Activated CD4-positive, alpha-beta T cell treated with anti-CD3 and anti-CD28 coated beads, Interleukin-2, Interleukin-6, amounts not matched to agents 100 ng/mL and 50 ng/mL, durations not matched to agents 16 hours and 8 hours (primary cell): ENCODE measurements at places on chromosomes 6 and 20.

- no peak for DNase-seq
These were observed 121.9 kb upstream of the CD93 start for GRCh38 chr20:23207826-23208540.

- DNase-seq, result peak; percentile 88
These were observed 51.4 kb upstream of the SAYSD1 start for GRCh38 chr6:39166189-39166911.

- DNase-seq, result no peak
These were observed 51.2 kb downstream of the CBFA2T2 start for GRCh38 chr20:33541074-33541473.

DNA sequence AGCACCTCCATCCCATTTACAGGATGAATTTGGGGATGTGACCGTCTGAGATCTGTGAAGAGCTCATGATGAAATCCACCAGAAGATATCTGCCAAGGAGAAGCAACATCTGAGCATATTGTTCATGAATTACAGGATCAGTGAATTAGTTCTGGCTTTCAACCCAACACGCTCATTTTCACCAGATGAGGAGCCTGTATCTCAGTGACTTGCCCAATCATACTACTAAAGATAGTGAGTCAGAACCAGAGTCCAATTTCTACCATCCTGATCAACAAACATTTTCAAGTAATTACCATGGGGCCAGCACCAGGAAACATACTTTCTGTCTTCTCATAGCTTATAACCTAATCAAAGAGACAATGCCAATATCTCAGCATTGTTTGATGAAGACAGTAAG is 116.6 kb downstream of the ZDHHC14 start:
- peak; percentile 34 for DNase-seq

DNA sequence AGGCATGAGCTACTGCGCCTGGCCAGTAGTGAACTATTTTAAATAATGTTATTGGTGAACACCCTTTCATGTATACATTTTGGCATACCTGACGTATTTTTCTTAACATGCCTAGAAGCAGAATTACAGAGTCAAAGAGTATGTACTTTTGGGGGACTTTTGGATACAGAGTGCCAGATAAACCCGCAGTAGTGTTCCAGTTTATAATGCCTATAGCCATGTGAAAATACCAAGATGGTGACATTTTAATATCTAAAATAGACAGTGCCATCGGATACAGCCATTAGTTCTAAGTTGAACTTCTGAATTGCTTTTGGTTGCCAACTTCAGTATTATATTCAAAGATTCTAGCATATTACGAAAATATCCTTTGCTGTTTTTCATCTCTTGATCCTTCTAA is 20.3 kb downstream of the TM9SF4 start:
- no peak for DNase-seq

- no peak for DNase-seq
These were observed 136.4 kb upstream of the RREB1 start for GRCh38 chr6:6971369-6971768.

DNA sequence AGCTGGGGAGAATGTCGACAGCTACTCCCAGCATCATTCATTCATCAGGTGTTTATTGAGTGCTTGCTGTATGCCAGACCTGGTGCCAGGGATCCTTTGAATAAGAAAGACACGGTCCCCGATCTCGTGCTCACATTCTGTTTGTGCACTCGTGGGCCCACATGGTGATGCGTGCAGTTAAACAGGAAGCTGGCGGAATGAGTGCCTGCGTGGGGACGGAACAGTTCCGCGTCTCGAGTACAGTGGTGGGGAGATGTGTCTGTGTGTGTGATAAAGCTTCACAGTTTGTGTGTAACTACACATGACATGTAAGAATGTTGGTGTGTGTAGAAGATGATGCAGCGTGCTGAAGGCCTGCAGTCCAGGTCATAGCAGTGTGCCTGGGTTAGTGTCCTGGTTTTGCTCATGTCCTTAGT is 6.5 kb downstream of the RBM38 start:
- peak; percentile 32 for DNase-seq

- DNase-seq, result peak; percentile 18
These were observed 3.7 kb upstream of the TMEM200A start for GRCh38 chr6:130362128-130362527.

- no peak for DNase-seq
These were observed 54.9 kb downstream of the EZR start for GRCh38 chr6:158764183-158764849.

- DNase-seq, result no peak
These were observed 163.4 kb upstream of the CEP162 start for GRCh38 chr6:84390851-84391250.

GRCh38 chr6:155222506-155222905 is 41.3 kb upstream of the CLDN20 start:
- DNase-seq, result no peak

GRCh38 chr20:12074111-12074655 is 156.5 kb downstream of the BTBD3 start:
- DNase-seq, result no peak

DNA sequence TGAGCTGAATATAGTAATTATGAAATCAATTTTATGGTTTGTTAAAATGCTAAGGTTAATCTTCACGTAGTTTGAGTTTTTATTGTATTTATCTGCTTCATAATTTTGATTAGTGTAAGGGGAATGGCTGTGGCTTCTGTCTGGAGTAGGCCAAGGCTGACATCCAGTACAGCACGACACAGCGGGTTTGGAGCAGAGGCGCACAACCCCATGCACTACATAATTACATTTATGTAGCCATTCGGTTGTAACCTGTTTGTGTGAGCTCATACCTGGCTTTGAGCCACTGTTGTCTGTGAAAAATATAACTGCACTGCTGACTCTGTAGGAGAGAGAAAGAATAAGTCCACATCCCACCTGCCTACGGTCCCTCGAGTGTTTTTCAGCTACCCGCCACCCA is 615.5 kb downstream of the EYS start:
- DNase-seq, result no peak

- DNase-seq, result no peak
These were observed 43.4 kb downstream of the SLC35B3 start for GRCh38 chr6:8391934-8392333.

DNA sequence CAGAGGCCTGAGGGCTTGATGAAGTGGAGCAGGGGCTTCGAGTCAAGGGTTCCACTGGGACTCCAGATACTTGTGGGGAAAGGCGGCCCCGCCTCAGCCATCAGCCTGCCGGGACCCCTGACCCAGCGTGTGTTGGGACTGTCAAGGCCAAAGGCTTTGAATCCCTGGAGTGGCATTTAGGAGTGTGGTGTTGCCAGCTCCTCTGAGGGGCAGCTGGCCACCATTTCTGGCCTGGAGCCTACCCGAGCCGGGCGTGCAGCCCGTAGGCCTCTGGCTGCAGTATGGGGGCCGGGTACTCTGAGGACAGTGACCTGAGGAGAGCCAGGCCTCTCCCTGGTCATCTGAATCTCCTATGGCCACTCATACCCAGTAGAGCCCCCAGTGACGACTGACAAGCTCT is 40.0 kb downstream of the RRBP1 start:
- no peak for DNase-seq

- DNase-seq, result no peak
These were observed 41.7 kb downstream of the ADAT2 start for GRCh38 chr6:143408787-143409162.

GRCh38 chr20:50379049-50379990 is 130.9 kb upstream of the PTPN1 start:
- DNase-seq, result no peak

DNA sequence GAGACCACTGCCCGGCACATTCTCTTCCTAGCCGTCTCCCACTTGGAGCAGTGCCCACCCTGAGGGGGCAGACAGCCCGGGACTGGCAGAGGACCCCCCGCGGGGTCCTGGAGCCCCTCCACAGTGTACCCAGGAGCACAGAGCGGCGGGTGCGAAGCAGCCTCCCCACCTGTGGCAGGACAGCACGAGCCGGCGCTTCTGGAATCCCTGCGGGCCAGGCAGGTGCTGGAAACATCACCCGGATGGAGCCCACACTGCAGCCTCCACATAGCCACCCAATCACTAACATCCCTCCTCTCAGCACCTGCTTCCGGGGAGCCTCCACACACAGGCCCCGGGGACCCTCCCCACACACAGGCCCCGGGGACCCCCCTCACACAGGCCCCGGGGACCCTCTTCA is 18.7 kb downstream of the GATA5 start:
- no peak for DNase-seq

DNA sequence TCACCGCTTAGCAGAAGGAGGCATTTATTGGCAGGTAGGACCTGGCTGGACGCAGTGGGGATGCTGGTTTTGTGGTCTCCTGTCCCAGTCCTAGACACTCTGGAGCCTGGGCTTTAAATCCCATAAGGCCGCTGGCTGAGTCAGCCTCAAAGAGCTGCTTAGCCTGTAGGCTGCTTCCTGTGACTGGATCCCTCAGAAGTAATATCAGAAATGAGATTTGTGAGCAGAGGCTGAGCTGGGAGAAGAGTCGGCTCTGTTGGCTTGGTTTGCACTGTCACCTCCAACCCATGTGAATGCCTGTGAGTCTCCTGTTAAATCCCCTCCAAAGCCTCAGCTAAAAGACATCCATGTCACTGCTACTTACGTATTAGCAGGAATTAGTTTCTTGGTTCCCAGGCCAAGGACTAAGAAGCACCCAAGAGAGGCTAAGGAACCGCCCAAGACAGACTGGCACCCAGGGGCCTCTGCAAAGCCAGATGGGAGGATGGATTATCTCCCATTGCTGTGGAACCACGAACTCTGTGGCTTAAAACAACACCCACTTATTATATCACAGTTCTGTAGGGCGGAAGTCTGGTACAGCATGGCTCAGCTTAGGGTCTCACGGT is 289.4 kb downstream of the CDC5L start:
- no peak for DNase-seq

DNA sequence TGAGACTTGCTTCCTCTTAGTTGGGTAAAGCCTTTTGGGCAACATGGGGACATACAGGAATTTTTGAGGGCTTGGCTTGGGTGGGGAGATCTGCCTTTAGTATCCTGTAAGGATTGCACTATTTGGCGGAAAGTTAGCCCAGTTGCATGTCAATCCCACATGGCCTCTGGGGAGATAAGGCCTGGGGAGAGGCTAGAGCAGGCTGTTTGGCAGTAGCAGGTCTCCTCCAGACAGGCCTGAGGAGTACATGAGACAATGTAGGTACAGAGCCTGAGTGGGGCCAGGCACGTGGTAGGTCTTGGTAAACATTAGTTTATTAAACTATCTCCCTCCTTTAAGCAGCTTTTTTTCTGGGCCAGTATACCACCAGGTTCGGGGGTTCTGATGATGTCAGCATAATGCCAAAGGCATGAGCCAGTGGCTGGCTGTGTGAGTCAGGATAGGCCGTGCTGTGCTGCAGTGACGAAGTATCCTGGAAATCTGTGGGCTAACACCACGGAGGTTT is 147.9 kb downstream of the VEGFA start:
- no peak for DNase-seq

GRCh38 chr6:2855061-2855519 is 13.4 kb upstream of the SERPINB1 start:
- DNase-seq, result no peak

DNA sequence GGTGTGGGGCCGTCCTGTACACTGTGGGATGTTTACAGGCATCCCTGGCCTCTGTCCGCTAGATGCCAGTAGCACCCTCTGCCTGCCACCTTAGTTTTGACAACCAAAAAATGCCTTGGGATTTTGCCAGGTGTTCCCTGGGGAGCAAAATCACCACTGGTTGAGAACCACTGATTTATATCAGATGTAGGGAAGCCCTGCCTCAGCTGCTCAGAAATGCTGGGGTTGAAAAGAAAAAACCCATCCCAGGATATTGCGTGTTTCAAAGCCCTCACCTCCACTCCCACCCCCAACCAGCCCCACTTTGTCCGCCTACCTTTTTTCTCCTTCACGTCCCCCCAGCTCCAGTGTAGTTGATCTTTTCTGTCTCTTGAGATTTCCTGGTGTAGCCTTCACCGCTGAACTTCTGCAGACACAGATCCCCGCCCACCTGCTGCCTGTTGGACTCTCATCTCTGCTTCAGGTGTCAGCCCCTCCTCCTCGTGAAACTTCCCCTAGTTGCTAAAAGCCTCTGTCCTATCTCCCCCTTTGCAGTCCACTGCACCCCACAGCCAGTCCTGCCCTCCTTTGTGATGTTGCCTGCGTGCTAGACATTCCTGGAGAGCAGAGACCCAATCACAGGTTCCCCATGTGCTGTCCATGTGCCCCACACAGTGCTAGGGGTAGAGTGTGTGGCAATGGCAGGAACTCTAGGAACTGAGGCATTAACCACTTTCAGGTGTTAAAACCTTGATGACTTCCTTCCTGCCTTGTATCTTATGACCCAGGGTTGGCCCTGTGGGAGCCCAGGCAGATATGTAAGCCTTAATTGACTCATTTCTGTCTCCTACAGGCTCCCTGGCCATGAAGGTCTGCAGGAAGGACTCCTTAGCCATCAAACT is 98.9 kb downstream of the TBC1D7 start:
- peak; percentile 54 for DNase-seq

DNA sequence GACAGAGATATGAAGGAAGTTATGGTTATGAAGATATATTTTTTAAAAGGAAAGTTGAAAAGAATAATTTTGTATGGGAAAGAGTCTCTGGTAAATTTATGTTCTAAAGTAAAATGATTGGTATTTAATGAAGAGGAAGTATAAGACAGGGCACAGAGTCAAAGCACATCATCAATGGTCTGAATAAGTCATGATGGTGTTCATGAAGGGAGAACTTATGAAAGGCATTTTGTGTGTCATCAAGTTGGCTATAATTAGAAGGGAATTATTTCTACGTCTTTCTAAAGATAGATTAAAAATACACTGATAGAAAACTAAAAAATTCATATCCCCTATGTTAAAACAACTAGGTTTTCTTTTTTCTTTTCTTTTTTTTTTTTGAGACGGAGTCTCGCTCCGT is 21.4 kb upstream of the SNAI1 start:
- no peak for DNase-seq

DNA sequence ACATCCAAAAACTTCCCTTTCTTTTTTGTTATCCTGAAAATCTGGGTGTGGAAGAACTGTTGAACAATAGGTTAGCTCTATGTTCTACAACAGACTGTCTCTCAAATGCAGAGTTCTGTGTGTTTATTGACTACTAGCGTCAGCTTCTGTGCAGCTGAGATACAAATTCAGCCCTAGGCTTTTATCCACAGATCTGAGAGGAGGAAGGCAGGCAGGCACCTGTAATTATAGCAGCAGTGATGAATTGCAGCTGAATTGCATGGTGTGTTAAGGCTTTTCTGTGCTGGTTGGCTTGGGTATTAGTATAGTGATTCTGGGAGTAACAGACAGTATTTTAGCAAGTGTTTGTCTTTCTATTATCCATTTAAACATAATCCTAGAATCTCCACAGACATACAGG is 24.4 kb downstream of the GRIK2 start:
- DNase-seq, result no peak

- peak; percentile 85 for DNase-seq
These were observed 14.3 kb upstream of the SPAG4 start for GRCh38 chr20:35600993-35601973.

DNA sequence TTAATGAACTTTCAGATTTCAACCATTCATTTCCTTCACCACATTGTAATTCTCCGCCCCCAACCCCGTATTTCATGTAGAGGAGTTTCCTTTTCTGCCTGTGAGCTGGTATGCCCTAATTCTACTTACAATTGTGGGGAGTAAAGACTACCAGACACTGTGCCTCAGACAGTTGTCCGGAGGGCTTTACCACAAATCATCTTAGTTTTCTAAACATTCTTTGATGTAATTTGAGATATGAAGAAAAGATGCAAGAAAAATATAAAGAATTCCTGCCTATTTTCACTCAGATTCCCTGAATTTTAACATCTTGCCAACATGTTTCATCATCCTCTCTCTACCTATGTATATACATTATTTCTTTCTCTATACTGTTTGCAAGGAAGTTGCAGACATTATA is 28.3 kb upstream of the LOC128125822 start:
- no peak for DNase-seq
